ENCODE measurements at places on chromosomes 5 and 9.

DNA sequence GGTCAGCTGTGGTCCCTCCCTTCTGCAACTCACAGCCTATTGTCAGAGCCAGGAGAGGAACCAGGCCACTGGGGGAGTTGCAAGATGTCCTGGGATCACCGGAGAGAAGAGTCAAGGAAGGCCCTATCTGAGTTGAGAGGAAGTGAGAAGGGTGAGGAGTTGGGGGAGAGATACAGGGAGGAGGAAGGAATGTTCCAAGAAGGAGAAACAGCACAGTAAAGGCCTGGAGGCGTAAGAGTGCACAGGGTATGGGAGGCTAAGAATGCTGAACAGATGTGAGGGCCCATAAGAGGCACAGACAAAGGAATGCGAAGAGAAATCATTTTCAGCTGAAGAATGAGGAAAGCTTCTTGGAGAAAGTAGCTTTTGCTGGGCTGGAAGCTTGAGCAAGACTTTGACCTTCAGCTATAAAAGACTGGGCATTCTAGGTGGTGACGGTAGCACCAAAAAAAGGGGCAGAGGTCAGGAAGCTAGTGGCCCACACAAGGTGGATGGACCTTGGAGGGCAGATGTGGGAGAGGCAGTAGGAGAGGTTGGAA, 21.6 kb upstream of the CSF1R start:
- peak; percentile 75 for DNase-seq

DNA sequence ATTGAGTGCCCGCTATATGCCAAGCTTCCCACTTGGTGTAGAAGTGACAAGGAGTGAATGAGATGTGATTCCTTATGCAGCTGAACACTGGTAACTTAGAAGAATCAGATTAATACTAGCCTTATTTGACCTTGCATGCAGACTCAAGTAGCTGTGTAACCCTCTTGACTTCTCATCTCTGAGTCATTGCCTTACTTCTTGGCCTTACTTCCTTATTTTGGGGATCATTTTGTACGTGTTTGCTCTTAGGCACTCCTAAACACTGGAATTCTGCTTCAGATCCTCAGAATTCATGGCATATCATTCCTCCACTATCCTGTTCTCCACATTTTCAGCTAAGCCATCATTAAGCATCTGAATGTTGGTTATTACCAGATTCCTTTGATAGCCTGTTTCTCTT, 948.9 kb upstream of the ARRDC3 start:
- DNase-seq = peak; percentile 24

GRCh38 chr5:53877243-53877642, 316.8 kb downstream of the NDUFS4 start:
- DNase-seq = peak; percentile 57

DNA sequence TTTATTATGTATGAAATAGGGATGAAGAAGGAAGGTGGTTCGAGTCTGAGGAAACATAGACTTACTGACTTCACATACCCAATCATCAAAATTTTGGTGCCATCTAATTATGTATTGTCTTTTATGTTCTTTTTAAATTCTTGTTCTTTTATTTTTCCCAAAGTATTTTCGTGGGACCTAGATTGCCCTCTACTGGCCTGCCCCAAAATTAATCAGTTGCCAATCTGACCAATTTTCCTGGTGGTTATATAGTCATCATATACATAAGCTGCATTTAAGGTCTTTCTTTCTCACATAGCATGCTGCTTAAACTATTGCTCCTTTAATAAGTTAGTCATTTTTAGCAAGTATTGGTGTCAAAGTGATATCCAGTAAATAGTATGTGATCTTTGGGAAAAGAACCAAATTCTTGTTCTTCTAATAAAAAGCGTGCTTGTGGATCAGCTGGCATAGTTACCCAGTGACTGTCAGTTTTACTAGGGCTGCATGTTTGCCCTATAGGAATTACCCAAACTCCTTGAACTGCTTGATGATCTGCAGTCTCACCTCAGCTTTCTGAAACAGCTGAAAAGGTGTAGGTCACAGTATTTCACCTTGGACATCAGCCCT, 223.5 kb downstream of the SH3GL2 start:
- no peak for DNase-seq

- no peak for DNase-seq
Observed at GRCh38 chr5:139951983-139952382, 91.1 kb downstream of the NRG2 start.

- peak; percentile 59 for DNase-seq
Observed at GRCh38 chr5:42889311-42889933, 77.7 kb upstream of the SELENOP start.

DNA sequence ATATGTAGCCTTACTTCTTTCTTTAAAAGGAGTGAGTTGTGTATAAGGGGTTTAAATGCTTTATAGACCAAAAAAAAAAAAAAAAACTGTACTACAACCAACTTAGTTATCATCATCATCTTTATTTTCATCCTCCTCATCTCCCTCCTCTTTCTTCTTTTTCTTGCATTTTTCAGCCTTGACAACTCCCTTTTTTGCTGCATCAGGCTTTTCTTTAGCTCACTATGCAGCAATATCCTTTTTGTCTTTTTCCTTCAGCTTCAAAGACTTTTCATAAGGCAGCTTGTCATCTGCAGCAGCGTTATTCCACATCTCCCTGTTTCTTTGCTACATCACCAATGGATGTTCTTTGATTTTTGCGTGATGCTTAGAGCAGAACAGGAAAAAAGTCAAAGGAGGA, 526.0 kb downstream of the ZNF608 start:
- DNase-seq = no peak

DNA sequence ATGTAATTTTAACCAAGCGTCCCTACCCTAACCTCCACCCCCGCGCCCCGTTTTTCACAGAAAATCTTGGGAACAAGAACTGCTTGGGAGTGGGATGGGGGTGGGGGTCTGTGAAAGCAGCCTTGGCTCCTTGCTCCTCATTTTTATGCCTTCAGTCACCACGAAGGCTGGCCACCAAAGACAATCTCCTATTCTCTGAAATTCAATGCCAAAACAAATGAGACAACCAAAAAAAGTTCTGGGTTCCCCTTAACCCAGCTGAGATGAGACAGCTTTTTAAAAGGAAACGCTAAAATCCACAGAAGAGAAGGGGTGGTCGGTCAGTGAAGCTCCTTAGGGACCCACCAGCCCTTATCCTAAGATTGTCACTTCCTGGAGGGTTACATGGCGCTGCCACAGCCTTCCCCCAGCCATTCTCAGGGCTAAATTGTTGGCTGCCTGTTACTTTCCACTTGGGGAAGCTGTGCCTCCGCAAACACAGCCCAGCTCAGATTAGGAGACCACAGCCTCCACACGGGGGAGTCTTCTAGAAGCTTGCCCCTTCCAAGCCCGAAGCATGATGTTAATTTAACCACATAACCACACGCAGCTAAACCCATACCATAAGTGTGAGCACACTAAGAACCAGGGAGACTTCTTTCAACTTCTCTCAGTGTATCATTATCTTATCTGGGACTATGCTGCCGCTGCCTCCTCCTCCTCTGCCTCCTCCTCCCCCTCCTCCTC, 136.3 kb downstream of the FOXD1 start:
- peak; percentile 99 for DNase-seq

DNA sequence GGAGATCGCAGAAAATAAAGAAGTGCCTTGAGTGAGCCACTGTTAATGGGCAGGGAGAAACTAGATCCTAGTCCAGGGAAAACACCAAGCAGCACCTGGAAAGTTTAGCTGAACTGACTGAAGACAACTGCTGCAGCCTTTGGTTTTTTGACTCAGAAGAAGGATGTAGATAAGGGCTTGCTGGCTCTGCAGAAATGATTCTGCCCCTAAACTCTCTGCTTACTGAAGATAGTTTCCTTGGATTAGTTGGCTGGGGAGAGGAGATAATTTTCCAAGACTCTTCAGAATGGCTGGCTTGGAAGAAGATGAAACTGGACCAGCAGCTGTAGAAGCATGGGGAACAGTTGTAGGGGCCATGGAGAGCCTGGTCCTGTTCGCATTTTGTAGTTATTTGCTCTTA, 471.8 kb downstream of the KDM4C start:
- no peak for DNase-seq

- no peak for DNase-seq
Observed at GRCh38 chr5:176737746-176738636, 72.4 kb upstream of the UNC5A start.

DNA sequence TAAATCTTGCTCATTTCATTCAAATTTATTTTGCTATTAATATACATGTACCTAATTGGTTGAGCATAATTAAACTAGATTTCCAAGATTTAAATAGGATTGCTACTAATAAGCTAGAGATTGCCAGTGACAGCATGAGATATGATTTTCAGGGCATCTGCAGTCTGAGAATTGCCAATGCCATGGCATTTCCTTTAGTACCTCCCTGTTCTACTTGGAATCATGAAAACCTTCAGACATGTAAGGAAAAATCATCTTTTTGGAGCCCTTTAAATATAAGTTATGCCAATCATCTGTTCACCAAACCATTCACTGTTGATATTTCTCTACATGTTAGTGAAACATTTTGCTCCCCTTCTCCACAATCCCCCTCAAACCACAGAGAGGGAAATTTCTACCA, 691.4 kb downstream of the DNAH5 start:
- no peak for DNase-seq

DNA sequence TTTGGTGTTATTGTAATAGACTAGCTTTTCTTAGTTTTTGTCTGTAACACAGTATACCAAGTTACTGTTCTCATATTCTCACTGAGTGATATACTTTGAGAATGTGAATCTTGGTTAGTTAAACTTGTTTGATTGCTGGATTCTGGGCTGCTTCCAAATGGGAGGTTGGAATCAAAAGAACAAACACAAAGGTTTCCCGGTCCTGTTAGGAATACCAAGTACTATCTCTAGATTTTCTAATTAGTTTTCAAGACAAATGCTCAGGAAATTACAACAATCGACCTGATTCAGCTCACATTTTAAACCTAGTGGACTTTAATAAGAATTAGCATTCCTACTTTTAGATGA, 244.3 kb downstream of the CSNK1G3 start:
- DNase-seq = peak; percentile 16

- DNase-seq = no peak
Observed at GRCh38 chr9:69806627-69807026, 14.0 kb upstream of the CFAP95 start.

DNA sequence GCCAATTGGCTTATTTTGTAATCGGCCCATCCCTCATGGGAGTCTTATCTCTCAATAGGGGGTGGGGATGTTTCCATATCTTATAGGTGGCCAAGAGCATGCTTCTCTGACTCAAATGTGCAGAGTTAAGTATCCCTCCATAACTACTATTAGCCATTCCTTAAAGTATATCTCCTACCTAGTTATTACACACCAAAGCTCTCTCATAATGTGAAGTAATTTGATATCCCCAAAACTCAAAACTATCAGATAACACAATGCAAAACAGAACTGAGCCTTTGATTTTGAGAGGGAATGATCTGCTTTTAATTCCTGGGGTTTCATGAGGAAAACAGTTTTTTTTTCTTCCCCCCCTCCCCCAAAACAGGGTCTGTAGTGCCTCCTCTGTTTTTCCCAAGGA, 28.4 kb downstream of the UNC13B start:
- DNase-seq = no peak

GRCh38 chr5:124658867-124659557, 87.4 kb downstream of the ZNF608 start:
- DNase-seq = no peak

DNA sequence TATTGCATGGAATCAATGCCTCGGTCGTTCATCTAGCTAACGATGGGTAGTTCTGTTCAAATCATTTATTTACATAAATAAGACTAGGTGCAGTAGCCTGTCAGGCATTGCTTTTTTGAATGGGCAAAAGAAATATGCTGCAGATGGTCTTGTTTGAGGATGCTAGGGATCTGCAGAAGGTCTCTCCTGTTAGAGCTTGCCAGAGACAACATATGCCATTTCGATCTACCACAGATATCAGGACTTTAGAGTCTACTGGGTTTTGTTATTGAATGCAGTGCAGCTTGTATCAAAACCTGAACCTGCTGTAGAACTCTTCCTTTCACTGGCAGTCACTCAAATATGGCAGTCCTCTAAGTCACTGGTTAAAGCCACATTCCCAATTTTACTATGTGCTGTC, 381.1 kb upstream of the CDH10 start:
- no peak for DNase-seq

GRCh38 chr5:64666078-64666477, 24.2 kb upstream of the SHISAL2B start:
- DNase-seq = peak; percentile 30

GRCh38 chr5:88761269-88761850, 121.6 kb downstream of the MEF2C start:
- DNase-seq = peak; percentile 60

DNA sequence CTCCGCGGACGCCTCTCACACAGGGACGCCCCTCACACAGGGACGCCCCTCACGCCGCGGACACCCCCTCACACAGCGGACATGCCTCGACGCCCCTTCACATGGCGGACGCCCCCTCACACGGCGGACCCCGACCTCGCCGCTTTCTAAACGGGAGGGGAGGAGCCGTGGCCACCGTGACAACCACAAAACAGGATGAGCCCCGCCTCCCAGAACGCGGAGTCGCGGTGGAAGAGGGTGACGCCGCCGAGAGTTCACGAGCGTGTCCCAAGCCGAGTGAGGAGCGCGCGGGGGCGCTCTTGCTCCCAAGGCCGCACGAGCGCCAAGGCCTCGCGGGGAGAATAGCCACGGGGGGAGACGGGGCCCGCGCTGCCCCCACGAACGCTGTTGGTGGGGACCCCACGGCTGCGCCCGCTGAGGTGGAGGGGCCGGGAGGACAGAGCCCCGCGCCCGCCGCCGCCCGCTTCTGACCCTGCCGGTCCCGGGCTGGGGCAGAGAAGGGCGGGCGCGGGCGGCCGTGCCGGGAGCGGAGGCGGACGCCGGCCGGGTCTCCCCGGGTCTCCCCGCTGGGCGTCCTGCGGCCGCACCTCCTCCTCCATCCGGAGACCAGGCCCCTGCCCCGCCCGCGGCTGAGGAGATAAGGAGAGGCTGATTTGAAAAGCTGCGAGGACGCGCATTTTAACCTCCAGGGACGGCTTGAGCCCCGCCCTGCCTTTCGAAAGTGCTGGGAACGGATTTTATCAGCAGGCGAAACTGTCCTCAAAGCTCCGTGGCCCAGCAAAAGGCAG, 3.9 kb upstream of the NKD2 start:
- DNase-seq = peak; percentile 19

DNA sequence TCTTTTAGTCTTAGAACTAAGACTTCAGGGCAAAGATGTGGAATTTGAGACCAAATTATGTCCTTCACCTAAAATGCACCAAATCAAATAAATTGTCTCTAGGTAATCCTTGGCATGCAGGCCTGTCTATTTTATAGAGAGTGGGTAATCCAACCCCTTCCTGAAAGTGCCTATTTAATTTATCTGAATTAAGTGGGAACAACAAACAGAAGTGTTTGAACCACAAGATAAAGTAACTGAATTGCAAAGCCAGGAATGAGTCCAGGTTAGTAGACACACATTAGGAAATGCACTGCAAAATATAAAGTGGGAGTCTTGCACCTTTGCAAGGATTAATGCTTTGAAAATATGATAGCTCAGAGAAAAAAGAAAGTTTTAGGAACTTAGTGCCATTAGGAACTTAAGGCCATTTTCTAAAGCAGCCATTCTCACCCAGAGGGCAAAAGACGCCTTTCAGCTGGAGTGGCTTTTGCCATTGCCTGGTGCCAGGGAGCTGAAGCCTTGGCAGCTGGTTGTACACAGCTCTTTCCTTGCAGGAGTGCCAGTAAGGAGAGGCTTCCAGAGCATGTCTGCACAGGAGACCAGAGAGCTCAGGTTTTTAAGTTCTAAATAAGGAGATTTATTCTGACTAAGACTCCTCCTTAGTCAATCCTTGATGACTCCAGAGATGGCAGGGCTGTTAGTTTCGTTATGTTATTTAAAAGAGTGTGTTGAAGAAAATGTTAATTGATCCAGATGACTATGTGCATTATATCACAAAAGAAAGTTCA, 151.7 kb upstream of the ELL2 start:
- no peak for DNase-seq

GRCh38 chr5:31898036-31898632, 259.2 kb downstream of the PDZD2 start:
- no peak for DNase-seq

Measured in fibroblast of skin of abdomen (primary cell).